Activated CD4-positive, alpha-beta T cell treated with anti-CD3 and anti-CD28 coated beads for 48 hours (primary cell): ENCODE measurements at places on chromosomes 16 and 17.

DNA sequence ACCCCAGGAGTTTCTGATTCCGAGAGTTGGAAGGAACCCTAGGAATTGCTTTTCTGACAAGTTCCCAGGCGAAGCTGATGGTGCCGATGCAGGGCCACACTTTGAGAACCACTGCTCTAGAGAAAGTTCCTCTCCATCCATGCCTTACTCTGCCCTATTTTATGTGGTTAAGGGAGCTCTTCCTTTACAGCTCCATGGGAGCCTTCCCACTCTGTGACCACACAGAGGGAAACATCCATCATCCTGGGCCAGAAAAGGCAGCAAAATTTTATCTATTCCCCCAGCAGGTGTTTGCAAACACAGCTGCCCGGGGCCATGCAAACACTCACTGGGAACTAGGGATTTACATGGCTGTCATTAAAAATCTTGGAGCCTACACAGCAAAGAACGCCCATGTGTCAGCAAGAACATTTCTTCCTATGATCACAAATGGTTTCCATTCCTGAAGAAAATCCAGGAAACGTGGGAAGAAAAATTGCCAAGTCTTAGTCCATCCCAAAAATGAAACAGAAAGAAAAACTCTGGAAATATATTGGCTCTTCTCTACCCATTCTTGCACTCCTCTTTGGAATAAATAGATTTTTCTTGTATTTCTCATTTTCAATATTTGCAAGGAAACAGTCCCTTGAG lies 252.7 kb downstream of the PMP22 start:
- DNase-seq = no peak

DNA sequence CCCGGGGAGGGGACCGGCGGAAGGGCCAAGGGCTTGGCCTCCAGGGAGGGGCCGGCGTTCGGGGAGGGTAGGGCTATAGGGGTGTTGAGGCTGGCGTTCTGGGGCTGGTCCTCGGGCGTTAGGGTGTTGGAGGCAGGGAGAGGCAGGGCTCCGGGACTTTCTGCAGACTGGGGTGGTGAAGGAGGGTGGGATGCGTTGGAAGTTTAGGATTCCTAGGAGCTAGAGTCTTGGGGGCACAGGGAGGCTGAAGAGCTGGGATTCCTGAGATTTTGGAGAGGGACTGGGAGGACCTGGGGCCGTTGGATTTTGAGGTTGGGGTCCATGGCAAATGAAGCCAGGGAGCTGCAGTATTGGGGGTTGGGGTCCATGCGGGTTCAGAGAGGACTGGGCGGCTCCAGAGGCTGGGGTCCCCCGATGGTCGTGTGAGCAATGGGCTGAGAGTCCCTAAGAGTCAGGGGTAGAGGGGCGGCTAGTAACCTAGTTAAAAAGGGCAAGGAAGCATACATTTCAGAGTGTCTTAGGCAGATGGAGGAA lies 740 bp downstream of the NFATC2IP start:
- DNase-seq = peak; percentile 54

- DNase-seq = no peak
Observed at GRCh38 chr17:2435862-2436261, 35.0 kb upstream of the MNT start.

GRCh38 chr16:88463411-88463810 lies 10.3 kb downstream of the ZFPM1 start:
- DNase-seq = no peak

DNA sequence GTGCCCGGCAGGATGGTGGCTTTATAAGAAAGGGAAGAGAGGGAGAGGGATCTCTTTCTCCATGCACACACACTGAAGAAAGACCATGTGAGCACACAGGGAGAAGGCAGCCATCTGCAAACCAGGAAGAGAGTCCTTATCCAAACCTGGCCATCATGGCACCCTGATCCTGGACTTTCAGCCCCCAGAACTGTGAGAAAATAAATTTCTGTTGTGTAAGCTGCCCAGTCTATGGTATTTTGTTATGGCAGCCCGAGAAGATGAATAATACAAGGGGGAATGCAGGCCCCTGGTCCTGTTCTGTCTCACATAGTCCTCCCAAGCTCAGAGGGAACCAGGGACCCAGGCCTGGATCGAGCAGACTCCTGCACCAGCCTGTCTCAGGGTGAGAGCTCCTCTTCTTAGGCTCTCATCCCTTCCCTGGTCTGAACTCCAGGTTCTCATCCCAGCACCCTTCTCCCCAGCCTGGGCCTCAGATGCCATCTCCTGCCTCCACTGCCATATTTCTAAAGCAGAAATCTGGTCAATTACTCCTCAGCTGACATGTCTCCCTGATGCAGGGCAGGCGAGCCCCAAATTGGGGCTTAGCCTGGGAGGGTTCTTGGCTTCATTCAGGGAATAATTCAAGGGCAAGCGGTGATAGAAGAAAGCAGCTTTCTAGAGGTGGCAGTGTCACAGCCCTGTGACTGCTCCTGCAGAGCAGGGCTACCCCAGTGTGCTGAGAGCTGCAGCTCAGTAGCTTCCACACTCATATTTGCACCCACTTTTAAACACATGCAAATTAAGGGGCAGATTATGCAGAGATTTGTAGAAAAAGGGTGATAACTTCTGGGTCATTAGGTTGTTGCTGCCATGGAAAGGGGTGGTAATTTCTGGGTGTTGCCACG lies 28.8 kb downstream of the IGFBP4 start:
- no peak for DNase-seq
